Amniotic stem cell (primary cell): ENCODE measurements at places on chromosomes 4 and X.

- DNase-seq: no peak
Observed at GRCh38 chr4:182600856-182601255, 316.3 kb downstream of the DCTD start.

- no peak for DNase-seq
Observed at GRCh38 chr4:152537881-152538280, 2.0 kb upstream of the FBXW7 start.

- DNase-seq: no peak
Observed at GRCh38 chr4:2341911-2342652, 76.4 kb downstream of the ZFYVE28 start.

- DNase-seq: no peak
Observed at GRCh38 chr4:76141241-76141640, 7.0 kb downstream of the NUP54 start.

GRCh38 chr4:26104056-26104685 lies 190.2 kb downstream of the SMIM20 start:
- DNase-seq: no peak

- no peak for DNase-seq
Observed at GRCh38 chr4:62898115-62898514, 1511.1 kb downstream of the TECRL start.

DNA sequence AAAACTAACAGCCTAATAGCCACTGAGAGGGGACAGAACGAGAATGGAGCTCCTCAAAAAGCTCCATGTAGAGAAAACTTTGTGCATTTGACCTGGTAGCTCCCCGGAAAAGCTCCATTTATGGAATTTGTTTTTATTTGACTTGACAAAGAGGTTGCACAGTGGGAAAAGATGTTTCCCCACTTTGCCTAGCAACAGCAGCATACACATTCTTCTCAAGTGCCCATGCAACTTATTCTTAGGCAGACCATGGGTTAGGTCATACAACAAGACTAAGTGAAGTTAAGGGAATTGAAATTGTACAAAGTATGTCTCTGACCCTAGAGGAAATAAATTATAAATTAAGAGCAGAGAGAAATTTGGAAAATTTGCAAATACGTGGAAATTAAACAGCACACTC lies 949.6 kb upstream of the PRKX start:
- no peak for DNase-seq

DNA sequence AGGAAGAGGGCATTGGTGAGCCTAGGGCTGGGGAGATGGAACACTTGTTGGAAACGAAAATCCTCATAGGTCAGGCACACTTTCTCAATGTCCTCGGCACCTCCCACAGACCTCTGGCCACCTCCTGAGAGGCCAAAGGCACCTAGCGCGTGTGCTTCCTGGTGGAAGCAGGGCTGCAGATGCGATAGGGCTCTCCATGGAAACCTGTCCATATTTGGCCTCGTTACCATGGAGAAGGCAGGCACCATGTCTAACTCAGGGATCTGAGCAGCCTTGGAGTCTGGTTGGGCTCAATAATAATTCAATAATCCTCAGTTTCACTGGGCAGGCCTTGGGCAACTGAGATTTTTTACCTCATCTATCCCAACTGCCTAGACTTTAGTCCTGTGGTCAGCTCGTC lies 58.3 kb downstream of the RAI2 start:
- DNase-seq: no peak

DNA sequence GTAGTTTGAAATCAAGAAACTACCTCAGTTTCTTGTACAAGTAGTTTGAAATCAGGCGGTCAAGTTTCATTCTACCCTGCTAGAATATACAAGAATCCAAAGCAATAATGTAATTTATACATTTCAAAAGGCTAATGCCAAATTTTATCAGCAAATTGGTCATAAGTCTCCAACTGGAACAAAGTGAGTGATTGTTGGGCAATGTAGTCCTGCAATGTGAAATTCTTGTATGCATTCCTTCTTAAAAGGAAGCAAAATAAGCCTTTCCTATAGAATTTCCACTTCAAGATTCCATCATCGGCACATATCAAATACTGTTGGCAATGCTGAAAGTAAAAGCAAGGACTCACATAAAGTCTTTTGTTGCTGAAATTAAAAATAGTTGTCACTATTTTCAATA lies 334.9 kb downstream of the IL1RAPL1 start:
- DNase-seq: no peak

- DNase-seq: no peak
Observed at GRCh38 chr4:124032035-124032434, 635.4 kb downstream of the SPRY1 start.

DNA sequence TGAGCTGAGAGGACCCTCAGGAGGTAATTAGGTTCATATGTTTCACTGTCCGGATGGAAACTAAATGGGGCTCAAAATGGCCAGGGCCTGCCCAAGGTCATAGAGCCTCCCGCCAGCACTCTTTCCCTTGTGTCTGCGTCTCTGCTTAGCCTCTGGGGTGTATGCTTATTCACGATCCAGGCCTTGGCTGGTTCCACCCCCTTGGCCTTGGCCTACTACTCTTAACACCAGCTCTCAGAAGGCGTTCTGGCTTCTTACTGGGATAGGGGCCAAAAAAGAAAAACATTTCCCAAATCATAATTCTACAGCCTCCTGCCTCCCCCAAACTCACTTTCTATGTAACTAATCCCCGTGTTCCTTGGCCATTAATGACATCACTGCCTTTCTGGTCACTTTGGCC lies 68.8 kb downstream of the RTL5 start:
- DNase-seq: no peak

- no peak for DNase-seq
Observed at GRCh38 chrX:68402094-68402493, 31.2 kb downstream of the OPHN1 start.

DNA sequence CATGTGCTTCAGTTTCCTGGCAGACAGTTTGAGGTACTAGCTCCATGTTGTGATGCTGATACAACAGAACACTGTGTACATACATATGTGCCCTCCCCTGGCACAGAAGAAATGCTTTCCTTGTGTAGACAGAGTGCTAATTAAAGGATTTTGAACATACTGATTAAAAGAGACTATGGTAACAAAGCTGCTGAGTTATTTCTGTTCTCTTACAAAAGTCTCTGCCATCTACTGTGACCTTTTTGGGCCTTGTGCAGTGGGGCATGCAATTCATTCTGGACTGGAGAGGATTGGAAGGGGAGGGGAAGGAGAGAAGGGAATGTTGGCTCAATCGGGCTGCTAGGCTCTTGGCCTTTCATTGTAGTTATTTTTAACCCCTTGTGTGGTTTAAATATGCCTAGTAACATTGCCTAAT lies 6.0 kb downstream of the PDLIM5 start:
- DNase-seq: no peak

DNA sequence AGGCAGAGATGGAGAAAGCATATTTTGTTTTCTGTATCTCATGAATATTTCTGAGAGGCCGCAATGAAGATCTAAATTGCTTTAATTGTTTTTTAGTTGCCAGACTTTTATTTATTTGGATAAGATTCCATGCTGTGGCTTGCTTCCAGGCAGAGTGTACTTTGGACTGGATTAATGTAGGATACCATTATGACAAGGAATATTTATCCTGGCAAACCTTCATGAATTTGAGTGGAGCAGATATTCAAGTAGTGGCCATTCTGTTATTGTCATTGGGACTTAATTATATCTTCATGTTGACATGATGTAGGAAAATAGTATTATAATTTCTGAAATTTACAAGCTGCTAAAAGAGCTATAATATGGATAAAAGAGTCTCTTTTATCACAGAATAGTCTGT lies 182.9 kb downstream of the C4orf33 start:
- no peak for DNase-seq

GRCh38 chrX:19772822-19773628 lies 114.4 kb downstream of the SH3KBP1 start:
- DNase-seq: no peak

- DNase-seq: no peak
Observed at GRCh38 chr4:833156-833555, 7.2 kb upstream of the CPLX1 start.

DNA sequence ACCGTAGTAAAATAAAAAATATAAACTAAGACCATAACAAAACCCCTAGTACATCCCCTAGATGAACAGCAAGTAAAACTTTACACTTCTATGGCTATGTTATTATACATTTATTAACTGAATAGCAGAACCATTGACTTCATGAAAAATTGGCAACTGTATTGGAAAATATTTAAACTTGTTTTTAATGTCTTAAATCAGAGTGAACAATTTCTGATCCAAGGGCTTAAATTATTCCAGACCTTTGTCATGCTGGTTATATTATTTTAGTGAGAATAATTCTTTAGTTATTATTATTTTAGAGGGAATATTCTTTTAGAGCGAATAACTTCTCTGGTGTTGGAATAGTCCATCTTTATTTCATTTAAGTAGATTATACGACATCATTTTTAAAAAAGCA lies 265.0 kb downstream of the ANK2 start:
- no peak for DNase-seq

DNA sequence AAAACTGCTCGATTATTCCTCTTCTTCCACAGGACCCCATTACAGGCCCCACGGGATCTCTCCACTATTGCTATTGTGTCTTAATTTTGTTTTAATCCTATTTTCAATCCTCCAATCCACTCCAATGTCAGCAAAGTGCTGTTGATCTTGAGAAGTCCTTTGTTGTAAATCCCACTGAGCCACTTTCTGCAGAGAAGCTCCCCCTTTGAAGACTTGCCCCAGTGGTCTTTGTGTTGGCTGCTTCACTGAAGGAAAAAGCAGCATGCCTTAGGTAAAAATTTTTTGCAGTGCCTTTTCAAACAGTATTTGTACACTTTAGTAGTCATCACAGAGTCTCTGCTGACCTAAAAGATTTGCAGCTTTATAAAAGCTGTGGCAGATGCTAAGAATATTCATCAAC lies 252.0 kb upstream of the SLC7A11 start:
- no peak for DNase-seq

GRCh38 chr4:166882221-166882620 lies 352.1 kb downstream of the SPOCK3 start:
- DNase-seq: no peak

- no peak for DNase-seq
Observed at GRCh38 chr4:123246085-123246484, 150.5 kb upstream of the SPRY1 start.

DNA sequence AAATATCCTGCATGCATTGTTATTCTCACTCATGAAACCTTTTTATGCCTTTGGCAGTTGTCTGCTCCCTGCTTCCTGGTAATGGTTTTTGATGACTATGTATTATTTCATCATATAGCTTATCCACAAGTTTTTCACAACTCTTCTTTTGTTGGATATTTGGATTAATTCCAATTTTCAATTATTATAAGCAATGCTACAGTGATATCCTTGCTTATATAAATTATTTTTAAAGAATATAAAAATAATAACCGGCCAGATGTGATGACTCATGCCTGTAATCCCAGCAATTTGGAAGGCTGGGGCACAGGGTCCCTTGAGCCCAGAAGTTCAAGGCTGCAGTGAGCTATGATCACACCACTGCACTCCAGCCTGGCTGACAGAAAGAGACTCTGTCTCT lies 47.0 kb downstream of the ASIC5 start:
- no peak for DNase-seq

- no peak for DNase-seq
Observed at GRCh38 chr4:139962130-139962684, 191.8 kb downstream of the MAML3 start.

GRCh38 chr4:6972911-6973310 lies 63.3 kb downstream of the TBC1D14 start:
- no peak for DNase-seq

DNA sequence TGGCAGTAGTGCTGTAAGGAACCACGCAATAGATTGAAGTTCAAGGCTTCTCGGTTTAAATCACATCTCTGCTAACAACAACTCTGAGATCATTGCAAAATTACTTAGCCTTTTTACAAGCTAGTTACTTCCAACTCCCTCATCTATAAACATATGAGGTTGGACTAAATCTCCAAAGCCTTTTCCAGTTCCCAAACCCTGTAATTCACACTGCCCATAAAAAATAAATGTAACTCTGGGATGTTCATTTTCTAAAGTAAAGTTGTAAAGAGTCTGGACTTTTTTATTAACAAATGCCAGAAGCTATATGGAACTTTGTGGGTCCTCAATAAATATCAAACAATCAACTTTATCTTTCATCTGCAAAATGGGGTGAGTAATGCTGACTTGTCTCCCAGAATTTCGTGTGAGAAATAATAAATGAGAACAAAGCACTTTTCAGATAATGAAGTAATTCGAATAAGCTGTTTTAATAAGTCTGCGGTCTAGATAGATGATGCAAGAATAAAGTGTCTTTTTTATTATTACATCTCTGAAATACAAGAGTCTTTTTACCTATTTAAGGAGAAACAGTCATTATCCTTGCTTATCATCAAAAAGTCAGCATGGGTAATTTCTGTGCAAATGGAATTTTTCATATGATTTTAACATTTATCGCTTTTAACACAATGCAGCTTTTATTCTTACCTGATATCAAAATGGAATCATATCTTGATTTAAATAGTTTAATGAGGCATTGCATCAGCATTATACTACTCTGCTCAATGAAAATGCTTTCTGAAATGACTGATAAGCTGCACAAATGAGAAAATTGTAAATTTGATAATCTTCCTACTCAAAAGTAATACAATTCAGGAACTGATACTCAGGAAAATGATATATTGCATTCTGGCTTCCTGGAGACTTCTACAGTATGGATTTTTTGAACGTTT lies 252.6 kb downstream of the BANK1 start:
- DNase-seq: no peak

DNA sequence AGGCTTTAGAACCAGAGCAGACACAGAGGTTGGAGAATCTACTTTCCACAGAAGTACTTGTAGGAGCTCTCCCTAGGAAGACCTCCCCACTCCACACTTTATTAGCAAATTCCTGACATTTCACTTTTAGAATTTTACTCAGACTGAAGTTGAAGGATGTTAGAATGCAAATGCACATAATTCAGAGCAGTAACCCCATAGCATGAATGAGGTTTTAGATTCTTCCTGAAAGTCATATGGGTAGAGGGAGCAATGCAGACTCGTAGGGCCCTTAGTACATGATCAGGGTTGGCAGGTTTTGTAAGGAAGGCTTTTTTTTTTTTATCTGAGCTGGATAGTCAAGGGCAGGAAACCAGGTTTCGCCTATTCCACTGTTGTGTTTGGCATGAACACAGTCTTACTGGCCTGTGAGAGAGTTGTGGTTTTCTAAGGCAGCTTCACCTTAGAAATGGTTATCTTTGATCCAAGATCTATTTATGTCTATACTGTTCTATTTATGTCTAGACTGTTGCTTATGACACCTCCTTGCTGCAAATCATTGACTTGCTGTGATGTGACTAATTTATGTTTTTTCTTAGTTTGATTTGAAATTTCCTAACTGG lies 48.9 kb downstream of the SPATA18 start:
- DNase-seq: no peak

DNA sequence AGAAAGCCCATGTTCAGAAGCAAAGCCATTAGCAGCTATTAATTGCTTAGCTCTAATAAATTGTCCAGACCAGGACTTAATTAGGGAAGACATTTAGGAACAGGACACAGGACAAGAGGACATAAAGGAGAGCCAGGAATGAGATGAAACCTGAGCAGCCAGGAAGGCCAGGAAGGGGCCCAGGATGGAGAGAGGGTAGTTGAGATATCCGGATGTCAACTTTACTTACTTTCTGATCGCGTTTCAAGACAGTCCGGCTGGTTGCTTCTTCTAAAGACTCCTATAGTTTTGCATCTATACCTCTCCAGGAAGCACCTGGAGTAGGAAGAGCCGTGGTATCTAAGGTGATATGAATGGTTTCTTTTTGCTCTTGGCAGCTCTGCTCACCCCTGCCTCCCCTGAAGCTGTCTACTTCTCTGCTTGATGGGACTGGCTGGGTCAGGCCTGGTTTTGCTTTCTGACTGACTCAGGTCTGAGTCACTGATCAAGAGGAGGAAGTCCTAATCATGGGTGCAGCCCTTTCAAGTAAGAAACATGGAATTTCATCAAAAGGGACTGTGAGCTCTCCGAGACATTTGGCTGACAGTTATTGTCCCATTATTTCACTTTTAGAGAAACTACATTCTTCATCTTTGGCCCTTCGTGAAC lies 733.3 kb downstream of the RPA4 start:
- peak; percentile 3 for DNase-seq
